ENCODE measurements at places on chromosomes 16 and 17. TPM values are rescaled to one million over a fixed set of nuclear protein-coding genes. Genes with fewer than 3 reads are reported as not detected.

Gene KRTAP16-1
- 1.1 TPM for total RNA-seq

Gene RPL38
- 2,036 TPM for total RNA-seq

Gene G6PC1
- total RNA-seq = not detected

Gene C16orf92
- total RNA-seq = not detected

Gene ATAD5
- 3.8 TPM for total RNA-seq

Gene SDR42E2
- 1.1 TPM for total RNA-seq

Gene OR4D1
- 0.61 TPM for total RNA-seq

Gene PIRT
- total RNA-seq = not detected

Gene ZNF423
- total RNA-seq = not detected

Gene HOXB3
- 3.2 TPM for total RNA-seq

Gene TPSD1
- not detected for total RNA-seq

Gene TBC1D3H
- not detected for total RNA-seq

Gene CBFB
- 52.3 TPM for total RNA-seq

Gene IL17C
- total RNA-seq = 0.56 TPM

Gene SSTR5
- not detected for total RNA-seq

Gene SLFN12L
- total RNA-seq = 41.4 TPM

Gene CRAMP1
- 15.4 TPM for total RNA-seq

Gene PHLPP2
- total RNA-seq = 6.9 TPM

Gene IGSF6
- total RNA-seq = 0.19 TPM

All from CD8-positive, alpha-beta T cell (primary cell).